ENCODE measurements at places on chromosomes 2 and 18.

GRCh38 chr2:234411793-234412192 is 85.1 kb downstream of the ARL4C start:
- no peak for DNase-seq

GRCh38 chr2:241999184-241999583 is 129.7 kb downstream of the RTP5 start:
- DNase-seq: no peak

DNA sequence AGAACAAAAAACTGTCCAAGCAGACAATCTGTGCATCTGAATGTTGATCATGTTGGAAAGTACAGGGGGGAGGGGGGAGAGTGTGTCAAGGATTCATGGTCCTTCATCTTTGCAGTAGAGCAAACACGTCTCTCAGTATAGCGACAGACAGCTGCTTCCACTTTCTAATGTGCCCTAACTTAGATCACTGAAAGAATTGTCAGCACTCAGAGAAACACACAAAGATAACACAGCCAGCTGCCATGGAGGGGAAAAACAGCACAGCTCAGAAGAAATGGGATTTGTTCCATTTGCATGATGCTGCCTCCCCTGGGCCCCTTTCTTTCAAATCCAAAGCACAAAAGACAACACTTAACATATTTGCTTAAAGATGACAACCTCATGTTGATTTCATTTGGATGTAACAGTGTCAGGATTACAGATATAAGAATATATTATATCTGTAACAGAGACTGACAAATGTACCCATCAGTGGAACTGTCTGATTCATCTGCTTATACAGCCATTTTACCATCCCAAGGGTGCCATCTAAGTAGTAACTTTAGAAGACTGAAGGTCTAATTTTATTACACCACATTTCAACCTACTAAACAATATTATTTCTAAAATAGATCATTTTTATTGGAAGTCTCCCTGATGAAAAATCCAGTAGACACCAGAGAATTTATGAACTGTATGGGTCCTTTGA is 17.7 kb downstream of the FIGN start:
- no peak for DNase-seq

- DNase-seq: no peak
Measured at GRCh38 chr2:120854766-120855530, 119.3 kb downstream of the GLI2 start.

Measured in stimulated activated CD4-positive, alpha-beta T cell treated with anti-CD3 and anti-CD28 coated beads, Interleukin-1b, Interleukin-23, amount 100 ng/mL, for 24 hours (primary cell).